ENCODE measurements at places on chromosomes 16 and 17.

- DNase-seq: no peak
Measured at GRCh38 chr16:69273009-69273408, 38.1 kb upstream of the VPS4A start.

- peak; percentile 41 for DNase-seq
Measured at GRCh38 chr16:46658925-46659324, 30.1 kb downstream of the VPS35 start.

DNA sequence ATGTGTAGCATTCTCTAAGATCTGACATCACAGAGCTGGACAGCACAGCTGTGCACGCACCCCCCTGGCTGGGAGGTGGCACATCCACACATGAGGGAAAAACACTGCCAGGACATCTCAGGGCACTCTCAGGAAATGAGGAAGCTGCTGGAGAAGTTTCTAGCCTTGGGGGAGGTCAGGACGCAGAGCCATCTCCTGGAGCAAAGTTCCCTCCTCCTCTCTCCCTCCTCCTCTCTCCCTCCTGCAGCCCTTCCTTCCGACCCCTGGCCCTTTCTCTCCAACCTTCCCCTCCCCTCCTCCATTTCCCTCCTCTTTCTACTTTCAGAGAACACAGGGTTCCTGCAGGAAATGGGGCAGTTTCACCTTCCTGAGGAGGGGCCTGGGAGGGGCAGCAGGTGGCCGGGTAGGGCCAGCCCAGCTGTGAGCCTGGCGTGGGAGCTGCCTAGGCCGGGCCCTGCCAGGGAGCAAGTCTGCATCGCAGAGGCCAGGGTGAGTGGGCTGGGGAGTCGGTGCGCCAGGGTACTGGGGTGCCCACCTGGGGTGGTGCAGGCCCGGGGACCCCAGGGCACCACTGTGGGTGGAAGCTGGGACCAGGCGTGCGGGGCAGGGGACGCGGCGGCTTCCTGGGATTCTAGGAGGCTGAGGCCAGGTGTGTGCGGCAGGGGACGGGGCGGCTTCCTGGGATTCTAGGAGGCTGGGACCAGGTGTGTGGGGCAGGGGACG lies at the start of gene DPEP1:
DPEP1 (plus strand) TSS at position 412 of the 723 bp plus-strand sequence. CDS start 16,769 bp downstream, outside the sequence.
- DNase-seq: no peak

DNA sequence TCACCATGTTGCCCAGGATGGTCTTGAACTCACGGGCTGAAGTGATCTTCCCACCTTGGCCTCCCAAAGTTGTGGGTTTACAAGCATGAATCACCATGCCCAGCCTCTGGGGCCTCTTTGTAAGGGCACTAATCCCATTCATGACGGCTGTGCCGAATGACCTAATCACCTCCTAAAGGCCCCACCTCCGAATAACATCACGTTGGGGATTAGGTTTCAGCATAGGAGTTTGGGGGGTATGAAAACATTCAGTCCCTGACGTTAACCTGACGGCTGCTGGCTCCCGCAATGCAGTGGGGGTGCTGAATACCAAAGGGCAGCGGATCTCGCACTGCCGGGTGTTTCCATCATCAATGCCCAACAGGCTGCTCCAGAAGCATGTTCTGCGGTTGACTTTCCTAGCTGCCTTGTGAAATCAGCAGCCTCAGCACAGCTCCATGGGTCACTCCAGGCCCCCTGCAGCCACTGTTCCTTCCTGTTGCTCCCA lies 120.8 kb upstream of the SEC14L1 start:
- DNase-seq: no peak

GRCh38 chr16:69143116-69143515 lies 10.7 kb downstream of the UTP4 start:
- no peak for DNase-seq

DNA sequence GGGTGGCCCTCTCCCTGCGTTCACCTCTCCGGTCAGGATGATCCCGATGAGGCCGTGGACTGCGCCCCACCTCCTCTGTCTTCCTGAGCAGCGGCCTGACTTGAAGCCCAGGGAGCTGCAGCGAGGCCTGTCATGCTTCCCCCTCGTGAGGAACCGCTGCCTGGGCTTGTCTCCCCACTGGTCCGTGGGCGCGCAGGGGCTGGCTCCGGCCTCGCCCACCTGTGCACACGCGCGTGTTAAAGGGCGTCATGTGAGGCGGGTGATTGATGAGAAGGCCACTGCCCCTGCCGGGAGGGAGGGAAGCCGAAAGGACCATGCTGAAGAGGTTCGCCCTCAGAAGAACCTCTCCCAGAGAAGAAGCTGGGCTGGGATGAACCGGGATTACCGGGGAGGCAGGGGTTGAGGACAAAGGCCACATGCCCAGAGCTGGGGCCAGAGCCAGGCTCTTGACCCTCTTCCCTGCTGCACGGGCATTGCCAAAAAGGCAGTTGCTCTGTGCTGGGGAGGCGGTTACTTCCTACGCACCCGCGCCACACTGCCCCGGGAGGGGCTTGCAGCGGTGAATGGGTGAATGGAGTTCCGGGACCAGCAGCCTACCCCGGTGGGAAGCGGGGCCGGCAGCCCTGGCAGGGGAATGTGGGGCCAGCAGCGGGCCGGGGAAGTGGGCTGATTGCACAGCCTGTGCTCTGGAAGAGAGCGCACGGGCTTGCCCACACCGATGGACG lies 85.9 kb upstream of the GSE1 start:
- no peak for DNase-seq

GRCh38 chr16:24771132-24771778 lies 41.8 kb downstream of the TNRC6A start:
- DNase-seq: no peak

- peak; percentile 59 for DNase-seq
Measured at GRCh38 chr17:77459018-77459755, 318.4 kb downstream of the SEC14L1 start.

DNA sequence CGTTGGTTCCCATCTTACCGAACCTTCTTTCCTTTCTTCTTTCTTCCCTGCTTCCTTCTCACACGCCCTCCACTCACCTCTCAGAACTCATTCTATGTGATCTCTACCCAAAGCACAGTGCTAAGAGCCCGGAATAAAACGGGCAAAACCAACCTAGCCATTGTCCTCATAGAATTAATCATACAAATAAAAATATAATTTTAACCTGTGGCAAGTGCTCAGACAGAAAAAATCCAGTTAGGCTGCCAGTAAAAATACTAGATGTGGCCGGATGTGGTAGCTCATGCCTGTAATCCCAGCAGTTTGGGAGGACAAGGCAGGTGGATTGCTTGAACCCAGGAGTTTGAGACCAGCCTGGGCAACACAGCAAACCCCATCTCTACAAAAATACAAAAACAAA lies 27.0 kb downstream of the BMERB1 start:
- DNase-seq: no peak

GRCh38 chr16:23104032-23104955 lies 45.0 kb downstream of the USP31 start:
- DNase-seq: no peak

GRCh38 chr17:21039839-21040575 lies 2.8 kb downstream of the USP22 start:
- DNase-seq: peak; percentile 47

DNA sequence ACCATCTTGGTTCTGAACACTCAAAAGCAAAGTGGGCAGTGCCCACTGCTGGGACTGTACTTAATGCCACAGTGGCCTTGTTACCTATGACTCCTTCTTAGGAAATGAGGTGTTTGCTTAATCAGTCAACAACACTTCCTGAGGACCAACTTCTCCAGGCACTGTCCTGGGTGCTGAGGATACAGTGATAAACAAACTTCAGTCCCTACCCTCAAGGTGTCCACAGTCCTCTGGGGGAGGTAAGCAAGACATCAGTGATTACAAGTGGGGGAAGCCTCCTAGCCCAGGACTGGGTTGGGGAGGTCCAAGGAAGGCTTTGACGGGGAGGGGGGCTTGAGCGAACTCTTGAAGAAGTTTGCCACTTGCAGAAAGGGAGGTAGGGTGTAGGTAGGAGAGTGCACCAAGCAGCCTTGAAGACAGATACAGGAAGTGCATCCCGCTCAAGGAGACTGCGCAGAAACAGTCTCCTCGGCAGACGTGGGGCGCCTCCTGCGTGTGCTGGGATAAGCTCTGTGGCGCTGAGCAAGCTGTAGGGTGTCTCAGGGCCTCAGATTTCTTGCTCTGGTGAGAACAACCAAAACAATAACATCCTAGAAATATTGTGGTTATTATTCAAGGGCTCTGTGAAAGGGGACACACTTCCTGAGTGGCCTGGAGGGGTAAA lies 2.6 kb upstream of the ABCC3 start:
- no peak for DNase-seq

DNA sequence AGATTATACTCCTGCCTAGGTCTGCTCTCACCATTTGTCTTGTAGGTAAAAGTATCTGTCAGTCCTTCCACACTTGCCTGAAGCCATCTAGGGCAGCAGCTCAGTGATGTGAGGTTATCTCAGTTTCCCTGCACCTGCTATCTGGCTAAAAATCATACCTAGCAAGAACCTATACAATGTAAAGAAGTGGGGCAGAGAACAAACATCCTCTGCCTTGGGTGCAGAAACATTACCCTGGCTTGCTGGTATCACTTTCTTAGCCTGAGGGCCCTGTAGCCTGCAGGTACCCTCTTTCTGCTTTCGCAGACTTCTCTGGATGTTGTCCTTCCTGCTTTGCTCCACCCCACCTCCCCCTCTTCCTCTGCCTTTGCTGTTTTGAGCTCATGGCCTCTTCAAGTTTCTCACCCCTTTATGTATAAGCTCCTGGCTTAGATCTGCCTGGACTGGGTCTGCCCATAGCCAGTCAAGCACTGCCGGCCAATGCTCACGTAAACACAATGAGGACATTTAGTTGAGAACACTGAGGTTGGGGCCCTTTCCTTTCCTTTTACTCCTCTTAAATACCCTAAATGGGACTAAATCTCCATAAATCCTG lies 8.7 kb upstream of the SDK2 start:
- DNase-seq: no peak

DNA sequence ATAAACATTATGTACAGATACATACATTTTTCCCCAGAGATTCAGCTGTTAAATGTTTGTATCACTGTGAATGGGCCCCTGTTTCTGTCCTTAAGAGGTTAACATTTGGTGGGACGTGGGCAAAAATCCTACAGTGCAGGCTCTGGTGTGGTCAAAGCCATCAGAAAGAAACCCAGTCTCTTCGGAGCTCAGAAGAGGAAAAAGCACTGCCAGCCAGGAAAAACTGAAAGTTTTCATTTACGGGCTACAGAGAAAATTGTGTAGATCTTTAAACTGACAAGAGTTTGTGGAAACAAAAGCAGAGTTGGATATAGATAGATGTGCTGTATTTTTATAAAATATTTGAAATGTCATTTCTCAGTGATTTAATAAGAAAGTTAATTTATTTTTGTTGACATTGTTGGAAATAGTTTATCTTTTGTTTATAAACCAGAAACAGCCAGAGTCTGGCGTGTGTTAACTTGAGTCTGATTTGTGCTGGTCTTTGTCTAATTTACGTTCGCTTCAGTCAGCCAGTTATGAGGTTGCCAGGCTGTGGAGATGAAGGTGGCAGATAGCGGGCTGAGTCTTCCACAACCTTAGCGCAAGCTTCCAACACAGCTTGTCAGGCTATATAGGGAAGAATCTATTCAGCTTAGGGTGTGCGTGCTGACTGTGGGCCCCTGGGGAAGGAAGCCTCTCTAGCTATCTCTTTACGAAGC lies 9.5 kb upstream of the TEKT3 start:
- no peak for DNase-seq

DNA sequence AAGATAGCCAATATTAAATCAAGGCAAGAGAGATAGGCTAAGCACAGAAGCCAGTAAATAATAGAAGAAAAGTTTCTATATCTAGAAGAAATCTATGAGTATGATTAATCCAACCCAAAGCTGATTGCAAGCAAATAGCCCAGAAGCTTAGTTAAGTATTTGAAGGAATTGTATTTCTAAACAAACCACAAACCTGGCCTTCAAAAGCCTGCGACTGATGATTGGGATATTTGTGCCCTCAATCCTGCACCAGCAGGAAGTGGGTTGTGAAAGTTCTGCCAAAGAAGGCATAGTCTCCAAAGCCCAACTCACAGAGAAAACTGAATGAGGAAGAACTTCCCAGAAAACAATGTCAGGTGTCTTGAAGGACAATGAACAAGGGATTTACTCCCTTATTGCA lies 114.5 kb upstream of the C17orf78 start:
- no peak for DNase-seq

GRCh38 chr17:64278614-64279013 lies 15.6 kb upstream of the TEX2 start:
- no peak for DNase-seq

DNA sequence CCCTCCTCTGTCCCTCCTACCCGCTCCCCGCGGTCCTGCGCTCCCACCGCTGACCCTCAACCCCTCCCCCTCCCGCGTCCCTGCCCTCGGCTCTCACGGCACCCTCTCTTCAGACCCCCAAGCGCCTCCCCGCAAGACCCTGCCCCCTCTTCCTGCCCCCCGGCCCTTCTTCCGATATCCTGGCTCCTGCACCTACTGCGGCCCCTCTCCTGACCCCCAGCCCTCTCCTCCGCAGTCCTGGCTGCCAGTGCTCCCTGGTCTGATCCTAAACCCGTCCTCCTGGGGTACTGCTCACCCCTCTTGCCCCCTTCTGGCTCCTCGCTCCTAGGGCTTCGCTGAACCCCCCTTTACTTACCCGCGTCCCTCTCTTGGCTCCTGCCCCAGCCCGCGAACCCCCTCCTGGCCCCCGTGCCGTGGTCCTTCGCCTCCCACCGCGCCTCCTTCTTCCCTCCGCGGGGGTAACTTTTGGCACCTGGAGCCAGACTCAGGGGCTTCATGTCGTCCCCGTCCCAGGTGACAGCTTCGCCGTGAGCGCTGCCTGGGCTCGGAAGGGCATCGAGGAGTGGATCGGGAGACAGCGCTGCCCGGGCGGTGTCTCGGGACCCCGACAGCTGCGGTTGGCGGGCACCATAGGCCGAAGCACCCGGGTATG lies 839 bp downstream of the NKD1 start:
- DNase-seq: no peak

GRCh38 chr16:66591018-66591417 lies 11.8 kb downstream of the CMTM2 start:
- no peak for DNase-seq
